Activated CD8-positive, alpha-beta memory T cell treated with anti-CD3 and anti-CD28 coated beads for 4 hours (primary cell): ENCODE measurements at places on chromosomes 4 and X.

DNA sequence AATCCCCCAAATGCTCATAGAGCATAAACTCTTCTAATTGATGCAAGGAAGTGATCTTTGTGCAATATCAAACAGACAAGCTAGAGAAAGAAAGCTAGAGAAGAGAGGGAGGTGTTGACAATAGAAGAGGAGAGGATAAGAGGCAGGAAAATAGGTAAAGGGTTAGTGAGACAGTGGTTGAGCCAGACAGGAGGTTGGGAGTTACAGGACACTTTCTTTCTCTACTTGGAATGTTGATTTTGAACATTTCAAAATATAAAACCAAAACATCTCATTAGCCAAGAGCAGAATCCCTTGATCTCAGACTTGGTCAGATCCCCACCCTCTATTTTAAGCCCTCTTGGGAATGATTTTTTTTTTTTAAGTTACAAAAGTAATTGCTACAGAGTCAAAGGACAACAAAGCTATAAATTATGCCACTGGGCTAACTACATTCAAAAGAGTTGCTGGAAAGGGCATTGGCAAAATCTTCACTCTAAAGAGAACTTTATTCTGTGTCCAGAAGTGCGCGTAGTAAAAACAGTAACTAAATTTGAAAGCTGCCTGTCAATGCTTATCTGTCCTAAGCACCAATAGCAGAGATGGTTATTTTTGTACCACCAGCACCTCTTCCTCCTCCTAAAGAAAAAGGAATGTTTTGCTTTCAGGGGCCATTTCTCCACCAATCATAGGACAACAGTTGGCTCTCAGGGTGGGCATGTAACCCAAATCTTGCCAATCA is 133.8 kb downstream of the PDGFC start:
- DNase-seq = no peak

GRCh38 chrX:66760651-66761050 is 121.8 kb upstream of the EDA2R start:
- no peak for DNase-seq

DNA sequence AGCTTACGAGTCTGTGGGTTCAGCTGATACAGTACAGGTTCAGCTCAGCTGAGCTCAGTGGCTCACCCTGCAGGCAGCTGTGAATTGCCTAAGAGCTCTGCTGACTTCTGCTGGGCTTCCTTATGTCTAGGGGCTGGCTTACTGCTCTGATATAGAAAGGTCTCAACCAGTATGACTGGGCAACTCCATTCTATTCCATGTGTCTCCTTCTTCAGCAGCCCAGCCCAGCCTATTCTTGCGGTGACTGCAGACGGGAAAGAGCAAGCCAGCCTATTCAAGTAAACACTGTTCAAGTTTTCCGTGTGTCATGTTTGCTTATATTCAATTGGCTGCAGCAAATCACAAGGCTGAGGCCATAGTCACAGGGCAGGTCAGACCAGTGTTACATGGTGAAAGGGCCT is 615.4 kb upstream of the ZFP42 start:
- no peak for DNase-seq

GRCh38 chr4:94689155-94689860 is 68.4 kb upstream of the BMPR1B start:
- DNase-seq = no peak

DNA sequence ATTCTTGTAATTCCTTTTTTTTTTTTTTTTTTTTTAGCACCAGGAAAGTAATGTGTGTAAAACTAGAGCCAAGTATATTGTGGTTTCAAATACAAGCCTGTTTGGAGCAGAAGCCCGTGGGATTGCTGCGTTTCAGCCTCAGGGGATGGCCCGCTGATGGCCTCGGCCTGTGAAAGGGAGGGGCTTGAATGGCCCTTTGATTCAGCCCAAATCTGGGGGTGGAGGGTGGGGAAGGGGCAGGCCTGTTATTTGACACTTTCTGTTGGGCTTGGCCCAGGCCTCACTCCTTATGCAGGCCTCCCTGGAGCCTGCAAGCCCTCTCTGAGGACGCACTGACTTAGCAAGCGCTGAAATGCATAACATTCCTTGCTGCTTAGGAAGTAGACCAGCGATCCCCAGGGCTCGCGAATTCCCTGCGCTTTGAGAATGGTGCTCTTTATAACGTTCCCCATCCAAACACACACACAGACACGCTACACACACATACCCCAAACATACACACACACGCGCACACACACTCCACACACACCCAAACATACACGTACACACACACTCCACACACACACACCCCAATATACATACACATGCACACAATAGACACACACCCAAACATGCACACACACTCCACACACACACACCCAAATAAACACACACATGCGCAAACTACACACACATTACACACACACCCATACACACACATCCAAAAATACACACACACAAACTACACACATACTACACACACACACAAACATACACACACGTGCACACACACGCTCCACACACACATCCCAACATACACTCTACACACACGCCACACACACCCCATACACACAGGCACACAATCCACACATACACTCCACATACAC is 29.6 kb downstream of the TLR10 start:
- no peak for DNase-seq

DNA sequence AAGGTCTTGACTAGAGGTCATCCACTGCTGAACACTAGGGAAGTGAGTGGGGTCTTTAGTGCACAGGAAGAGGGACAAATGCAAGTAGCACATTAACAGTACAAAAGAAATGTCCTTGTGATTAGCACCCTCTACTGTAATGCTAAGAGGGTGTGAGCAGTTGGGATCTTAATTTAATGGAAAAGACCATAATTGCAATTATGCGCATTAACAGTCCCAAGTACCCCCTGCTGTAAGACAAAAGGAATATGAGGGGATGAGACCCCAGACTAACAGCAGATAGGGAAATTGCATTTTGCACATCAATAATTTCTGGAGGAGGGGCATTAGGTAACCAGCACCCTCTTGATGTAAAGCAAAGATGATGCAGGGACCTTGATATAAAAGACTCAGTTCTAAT is 285.0 kb downstream of the CHIC1 start:
- no peak for DNase-seq

- no peak for DNase-seq
These were observed 61.7 kb downstream of the MAML3 start for GRCh38 chr4:140092094-140092851.

DNA sequence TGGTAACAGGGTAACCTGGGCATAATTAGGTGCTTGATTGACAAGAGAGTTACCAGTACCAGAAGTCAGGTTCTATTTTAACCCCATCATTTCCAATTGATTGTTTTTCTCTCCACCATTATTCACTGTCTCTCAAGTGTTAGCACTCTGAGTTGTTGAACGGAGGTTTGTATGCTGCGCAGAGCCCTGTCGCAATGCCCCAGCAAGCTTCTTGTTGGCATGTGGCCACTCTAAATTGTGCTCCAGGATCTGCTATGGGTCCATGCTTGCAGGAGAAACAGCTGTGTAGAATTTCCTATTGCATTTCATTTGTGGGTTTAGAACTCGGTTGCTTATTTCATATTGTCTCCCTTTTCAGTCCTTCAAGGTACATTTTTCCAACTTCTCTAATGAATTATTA is 98.2 kb downstream of the KLHL8 start:
- no peak for DNase-seq

- DNase-seq = peak; percentile 18
These were observed 203.6 kb downstream of the SPRY1 start for GRCh38 chr4:123599920-123600810.

DNA sequence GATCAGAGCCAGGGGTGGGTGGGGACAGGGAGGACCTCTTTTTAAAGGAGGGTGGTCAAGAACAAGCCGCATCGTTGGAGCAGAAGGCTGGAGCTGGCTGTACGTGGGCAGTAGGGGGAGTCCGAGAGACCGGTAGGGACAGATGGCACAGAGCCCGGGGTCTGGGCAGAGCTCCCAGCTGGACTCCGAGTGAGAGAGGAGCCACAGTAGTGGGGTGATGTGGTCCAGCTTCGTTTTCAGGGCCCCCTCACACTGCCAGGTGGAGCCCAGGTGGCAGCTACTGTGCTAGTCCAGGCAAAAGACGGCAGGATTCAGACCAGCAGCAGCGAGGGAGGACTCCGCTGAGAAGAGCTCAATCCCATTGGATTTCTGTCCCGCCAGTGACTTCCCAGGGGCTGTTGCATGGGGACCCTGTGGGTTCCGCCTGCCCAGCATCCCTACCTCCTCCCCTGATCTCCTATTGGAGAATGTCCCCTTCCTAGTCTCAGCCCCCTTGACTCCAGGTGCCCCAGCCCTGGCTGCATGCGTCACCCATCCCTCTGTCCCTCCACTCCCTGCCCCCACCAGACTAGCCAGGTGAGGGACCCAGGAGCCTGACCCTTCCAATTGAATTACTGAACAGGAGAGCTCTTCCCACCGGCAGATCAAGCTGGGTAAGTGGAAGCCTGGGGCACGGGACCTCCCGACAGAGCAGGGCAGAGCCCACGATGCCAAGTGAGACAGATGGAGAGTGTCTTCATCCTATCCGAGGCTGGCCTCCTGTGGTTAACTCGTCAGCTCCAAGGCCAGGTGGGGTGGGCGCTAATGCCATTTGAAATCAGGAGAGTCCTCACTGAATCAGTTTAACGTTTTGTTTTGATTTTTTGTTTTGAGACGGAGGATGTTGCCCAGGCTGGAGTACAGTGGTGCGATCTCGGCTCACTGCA is 2.9 kb downstream of the ARHGAP4 start:
- no peak for DNase-seq
